ENCODE measurements at places on chromosomes 2 and 18.

DNA sequence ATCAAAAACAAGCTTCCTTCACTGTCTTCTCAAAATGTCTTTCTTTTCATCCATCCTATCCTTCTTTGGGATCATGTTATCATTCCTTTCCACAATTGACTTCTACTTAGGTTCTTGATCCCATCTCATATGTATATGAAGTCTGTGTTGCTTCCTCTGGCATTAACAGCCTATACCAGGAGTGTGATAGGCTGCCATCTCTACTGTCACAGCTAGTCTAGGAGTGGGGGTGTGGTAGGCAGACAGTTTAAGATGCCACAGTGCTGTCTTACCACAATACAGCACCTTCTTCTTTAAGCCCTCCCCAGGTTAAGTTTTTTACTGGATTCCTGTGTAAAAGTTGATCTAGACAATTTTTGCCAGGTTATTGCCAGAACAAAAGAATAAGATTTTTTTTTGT lies 3.7 kb upstream of the HTR2B start:
- no peak for DNase-seq

GRCh38 chr2:60148716-60149115 lies 404.7 kb downstream of the BCL11A start:
- no peak for DNase-seq

- no peak for DNase-seq
Observed at GRCh38 chr18:79329786-79330185, 65.9 kb upstream of the NFATC1 start.

GRCh38 chr2:67258831-67259230 lies 138.3 kb upstream of the ETAA1 start:
- DNase-seq = no peak

DNA sequence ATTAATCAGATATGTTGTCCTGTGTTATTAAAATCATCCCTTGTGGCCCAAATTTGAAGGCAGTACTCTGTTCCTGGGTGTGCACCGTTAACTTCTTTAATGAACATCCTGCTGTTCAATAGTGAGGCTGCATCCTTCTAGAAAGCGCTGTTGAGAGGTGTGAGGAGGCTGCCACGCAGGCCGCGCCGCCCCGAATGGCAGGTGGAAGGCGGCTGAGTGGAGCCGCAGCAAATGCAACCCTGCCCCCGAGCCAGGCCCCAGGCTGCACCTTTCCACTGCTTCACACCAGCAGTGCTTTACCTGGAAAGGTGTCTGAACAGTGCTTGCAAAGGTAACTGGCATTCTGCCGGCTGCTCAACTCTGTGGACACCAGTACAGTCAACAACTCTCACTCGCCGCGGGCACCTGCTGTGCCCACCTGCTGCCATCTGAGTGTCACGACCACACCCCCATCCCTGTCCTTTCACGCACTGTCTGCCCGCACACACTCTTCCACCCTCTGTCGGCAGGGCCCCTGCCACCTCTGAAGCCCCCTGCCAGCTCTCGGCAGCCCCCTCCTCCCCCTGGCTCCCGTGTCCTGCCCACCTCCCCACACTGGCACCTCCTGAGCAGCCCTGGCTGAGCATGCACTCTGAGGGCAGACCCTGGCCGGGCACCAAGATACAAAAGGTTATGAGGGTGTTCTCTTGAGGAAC lies 70.9 kb downstream of the ODC1 start:
- DNase-seq = peak; percentile 76

DNA sequence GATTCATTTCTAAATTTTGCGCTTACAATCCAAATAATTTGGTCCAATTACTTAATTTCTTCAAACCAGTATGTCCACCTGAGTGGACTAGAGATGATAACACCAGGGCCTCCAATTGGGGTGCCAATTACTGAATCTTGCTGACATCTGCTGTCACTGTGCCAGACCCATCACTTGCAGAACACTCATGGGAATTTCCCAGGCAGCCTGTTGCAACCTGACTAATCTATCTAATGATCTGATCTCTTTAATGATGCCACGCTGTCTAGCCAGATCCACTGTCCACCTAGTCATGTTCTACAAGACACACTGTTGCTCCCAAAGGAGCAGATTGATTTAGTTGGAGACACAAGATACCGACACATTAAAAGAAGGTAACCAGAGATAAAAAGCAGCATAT lies 11.8 kb upstream of the LRP1B start:
- no peak for DNase-seq

GRCh38 chr2:105244451-105244850 lies 2.9 kb downstream of the GPR45 start:
- no peak for DNase-seq

DNA sequence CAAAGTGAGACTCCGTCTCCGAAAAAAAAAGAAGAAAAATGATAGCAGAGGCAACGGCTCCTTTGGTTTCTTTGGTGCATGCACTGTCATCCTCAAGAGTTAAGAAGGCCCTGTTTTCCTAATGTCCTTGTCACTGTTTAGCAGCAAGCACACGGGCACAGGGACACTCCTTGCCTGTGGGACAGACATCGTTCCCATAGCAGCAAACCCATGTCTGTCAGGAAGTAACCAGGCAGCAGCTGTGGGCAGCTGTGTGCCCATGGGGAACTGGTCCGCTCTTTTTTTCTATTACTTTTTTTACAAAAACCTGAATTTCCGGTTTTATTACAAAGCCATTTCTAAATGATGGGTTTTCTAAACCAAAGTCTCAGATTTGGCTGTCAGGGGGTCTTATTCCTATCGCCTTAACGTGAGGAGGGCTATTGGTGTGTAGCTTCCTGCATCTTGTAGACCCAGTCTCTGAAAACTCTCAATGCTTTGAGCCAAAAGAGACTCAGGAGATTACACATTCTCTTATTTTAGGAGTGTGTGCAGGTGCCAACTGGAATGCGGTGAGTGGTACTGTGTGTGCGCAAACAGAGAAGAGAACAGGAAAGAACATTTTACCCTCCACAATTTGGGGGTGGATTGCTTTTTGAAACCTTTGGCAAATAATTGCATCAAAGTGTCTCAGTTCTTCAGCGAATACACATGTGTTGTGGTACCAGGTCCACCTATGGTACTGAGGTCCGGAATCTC lies 109.6 kb downstream of the COLEC12 start:
- no peak for DNase-seq

DNA sequence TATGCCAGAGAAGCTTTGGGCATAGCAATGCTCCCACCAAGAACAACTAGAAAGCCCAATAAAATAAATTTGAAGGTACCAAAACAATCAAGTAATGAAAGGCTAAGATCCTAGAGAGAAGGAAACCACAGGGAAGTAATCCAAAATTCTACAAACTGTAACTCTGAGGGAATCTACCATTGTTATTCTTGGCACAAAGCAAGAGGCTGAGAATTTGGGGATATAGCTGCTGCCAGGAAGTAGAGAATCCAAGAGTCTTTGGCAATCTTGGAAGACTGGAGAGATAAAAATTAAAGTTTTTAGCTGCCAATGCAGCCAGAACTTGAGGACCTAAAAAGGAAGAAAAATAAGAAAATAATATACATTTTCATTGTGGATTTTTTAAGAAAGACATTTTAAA lies 68.5 kb downstream of the PIGN start:
- no peak for DNase-seq

- DNase-seq = no peak
Observed at GRCh38 chr18:44740000-44740399, 59.3 kb downstream of the SETBP1 start.

DNA sequence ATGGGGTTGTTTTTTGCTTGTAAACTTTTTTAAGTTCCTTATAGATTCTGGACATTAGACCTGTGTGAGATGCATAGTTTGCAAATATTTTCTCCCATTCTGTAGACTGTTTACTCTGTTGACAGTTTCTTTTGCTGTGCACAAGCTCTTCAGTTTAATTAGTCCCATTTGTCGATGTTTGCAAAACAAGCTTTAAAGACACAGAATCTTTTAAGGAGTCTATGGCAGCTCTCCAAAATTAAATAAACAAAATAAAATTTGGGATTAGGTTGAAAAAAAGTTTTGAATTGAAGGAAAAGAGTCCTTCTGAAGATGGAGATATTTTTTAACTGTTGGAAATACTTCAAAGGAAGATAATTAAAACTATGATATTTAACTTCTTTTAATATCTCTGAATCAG lies 88.8 kb downstream of the MAP3K20 start:
- no peak for DNase-seq

- no peak for DNase-seq
Observed at GRCh38 chr2:177628831-177629230, 236.3 kb downstream of the AGPS start.

- DNase-seq = no peak
Observed at GRCh38 chr18:56333839-56334238, 304.6 kb downstream of the TXNL1 start.

DNA sequence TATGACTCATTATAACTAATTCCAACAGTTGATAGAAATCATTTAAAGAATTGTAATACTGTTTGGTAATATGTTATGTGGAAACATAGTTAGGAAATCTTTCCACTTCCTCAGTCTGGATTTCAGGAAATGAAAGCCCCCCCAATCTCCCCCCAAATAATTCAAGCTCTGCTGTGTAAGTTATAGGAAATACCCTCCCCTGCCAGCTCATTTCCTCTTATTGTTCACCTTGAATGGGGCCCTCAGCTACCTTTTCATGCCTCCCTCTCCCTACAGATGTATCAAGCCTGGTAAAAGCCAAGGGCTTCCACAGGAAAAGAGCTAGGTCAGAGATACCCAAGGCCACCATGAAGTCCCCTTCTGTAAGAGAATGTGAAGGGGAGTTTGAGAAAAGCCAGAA lies 155.5 kb downstream of the CNTNAP5 start:
- DNase-seq = no peak

- DNase-seq = peak; percentile 57
Observed at GRCh38 chr18:6382963-6383362, 31.7 kb downstream of the L3MBTL4 start.

GRCh38 chr2:200968162-200968561 lies 4.7 kb upstream of the ORC2 start:
- no peak for DNase-seq

GRCh38 chr2:145593991-145594614 lies 1074.2 kb upstream of the ZEB2 start:
- no peak for DNase-seq

- DNase-seq = no peak
Observed at GRCh38 chr2:230879271-230879882, 14.6 kb downstream of the ITM2C start.

DNA sequence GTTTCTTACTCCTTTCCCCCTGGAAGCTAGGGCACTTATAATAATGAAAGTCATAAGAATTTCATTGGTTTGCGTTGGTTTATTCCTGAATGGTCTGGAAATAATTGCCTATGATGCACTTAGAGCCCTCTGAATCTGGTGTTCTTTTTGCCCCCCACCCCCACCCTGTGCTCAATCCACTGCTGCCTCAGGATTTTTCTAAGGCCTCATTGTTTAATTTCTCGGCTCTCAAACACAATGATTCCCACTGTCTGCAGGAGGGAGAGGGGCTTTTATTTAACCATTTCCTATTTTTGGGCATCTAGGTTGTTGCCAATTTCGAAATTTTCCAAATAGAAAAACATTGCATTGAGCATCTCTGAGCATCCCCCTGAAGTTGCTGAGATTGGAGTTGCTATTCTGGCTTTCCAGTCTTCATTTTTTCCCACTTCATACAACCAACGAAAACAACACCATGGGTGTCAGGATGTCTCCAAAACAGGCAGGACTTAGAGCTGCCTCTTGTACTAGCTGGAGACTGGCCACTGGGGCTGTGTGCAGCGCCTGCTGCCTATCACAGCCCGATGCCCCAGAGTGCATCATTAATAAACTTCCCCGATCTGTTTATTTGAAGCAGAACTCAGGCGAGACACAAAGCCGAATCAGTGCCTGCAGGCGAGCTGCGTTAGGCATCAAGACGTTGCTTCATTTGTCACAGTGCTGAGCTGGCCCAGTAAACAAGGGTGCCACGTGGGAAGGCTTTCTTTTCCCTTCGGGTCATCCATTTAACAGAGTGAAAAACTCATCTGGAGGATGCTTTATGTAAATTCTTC lies 1.8 kb upstream of the PCARE start:
- DNase-seq = no peak

DNA sequence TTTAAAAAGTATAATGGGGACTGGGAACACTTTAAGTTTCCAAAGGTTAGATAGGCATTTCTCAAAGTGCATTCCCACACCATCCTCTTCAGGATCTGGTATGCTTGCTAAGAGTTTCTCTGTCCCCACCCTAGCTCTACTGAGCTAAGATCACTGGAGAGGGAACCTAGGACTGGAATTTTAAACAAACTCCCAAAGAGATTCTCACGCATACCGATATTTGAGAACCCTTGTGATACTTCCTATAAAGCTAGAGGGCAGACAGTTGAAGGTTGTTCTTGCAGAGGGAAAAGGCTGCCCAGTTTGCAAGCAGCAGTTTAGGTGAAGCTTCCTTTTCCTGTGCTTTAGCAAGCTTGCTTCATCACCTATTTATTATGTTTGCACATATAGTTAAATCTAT lies 3.6 kb downstream of the CNRIP1 start:
- no peak for DNase-seq

DNA sequence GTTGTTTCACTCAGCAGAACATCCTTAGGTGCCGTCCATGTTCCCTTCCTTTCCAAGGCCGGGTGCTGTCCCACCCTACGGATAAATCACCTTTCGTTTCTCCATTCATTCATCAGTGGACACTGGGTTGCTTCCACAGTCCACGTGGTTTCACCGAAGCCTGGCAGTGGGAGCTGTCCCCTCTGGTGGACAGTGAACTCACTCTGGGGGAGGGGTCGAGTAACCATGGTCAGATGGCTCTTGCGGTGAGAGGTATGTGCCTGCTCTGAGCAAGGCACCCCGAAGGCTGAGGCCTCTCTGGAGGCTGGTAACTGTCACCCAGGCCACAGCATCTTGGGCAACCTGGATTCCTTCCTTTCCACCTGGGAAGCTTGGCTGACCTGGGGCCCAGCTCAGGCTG lies 61.5 kb upstream of the TWIST2 start:
- DNase-seq = no peak

- DNase-seq = no peak
Observed at GRCh38 chr2:69067866-69068265, 54.9 kb downstream of the ANTXR1 start.

- DNase-seq = no peak
Observed at GRCh38 chr2:146785101-146785500, 1059.7 kb upstream of the ACVR2A start.

GRCh38 chr2:234982096-234982834 lies 30.4 kb downstream of the SH3BP4 start:
- no peak for DNase-seq

- no peak for DNase-seq
Observed at GRCh38 chr2:238728330-238729260, 119.3 kb upstream of the TWIST2 start.

DNA sequence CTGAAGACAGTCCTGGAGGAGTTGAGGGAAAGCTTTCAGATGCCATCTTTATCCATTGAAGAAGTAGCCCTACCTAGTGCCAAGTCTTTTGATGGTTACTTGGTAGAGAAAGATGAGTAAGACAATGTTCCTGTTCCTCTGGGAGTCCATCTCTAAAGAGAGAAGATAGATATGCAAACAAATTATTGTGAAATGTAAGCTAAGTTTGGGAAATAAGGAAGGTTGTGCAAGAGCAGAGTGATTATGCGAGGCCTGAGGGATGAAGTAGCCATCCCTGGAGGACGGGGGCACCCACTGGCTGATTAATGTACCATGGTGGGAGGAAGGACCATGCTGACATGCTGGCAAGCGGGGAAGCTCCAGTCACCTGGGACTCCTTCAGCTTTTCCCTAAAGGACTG lies 994 bp upstream of the DTNA start:
- DNase-seq = no peak

DNA sequence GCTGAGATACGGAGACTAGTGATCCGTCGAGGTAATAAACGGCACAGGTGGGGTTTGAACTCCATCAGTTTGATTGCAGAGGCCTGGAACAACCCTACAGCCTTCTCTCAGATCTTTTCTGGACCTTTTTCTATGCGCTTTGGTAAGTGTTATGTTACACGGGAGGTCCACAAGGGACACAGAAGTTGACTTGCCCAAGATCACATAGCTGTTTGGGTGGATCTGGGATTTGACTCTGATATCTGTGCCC lies 1.1 kb upstream of the DNPEP start:
- no peak for DNase-seq
